Muscle of leg (tissue), 16 donors: ENCODE measurements at places on chromosomes 4 and X. TPM values are rescaled to one million over a fixed set of nuclear protein-coding genes. Genes with fewer than 3 reads are reported as not detected.

GRCh38 chr4:123819362-123820035, 422.9 kb downstream of the SPRY1 start:
- no peaks in the 10 kb centered on the region for H3K36me3 ChIP-seq
- H3K27ac ChIP-seq = no peak overlapping the region
- DNase-seq = no peak
- no peak overlapping the region for H3K4me3 ChIP-seq

DNA sequence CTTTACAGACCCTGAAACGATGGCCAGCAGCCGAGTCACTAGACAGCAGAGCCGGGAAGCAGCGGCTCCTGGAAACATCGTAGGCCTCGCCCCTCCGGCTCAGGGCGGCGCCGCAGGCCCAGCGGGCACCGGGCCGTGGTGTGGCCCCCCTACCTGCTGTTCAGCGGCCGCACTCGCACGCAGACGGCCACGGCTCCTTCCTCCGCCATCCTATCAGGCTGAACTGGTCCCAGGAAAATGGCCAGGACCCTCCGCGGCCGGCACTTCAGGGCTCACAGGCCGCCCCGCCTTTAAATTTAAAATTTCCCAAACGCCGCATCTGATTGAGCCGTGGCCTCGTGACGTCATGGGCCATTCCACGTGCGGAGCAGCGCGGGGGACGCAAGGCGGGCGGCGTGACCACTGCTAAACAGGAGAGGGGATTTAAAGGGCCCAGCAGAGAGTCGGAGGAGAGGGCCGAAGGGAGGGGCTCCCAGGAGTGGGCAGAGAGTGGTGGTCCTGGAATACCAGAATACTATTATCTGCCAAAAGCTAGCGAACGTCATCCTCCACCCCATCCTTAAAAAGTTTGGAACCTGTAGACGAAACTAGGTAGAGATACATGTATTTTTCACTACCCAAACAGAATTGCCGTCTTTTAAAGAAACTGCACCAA, at the start of gene CENPE:
CENPE (minus strand) TSS at position 233 of the 655 bp plus-strand sequence; CDS start at position 209, 24 bp downstream.
- H3K27ac ChIP-seq = peak within 1 kb of the TSS; percentile 85
- H3K4me1 ChIP-seq = peaks cover 3% of the 10 kb centered on the region
- peak within 1 kb of the TSS; percentile 68 for H3K4me3 ChIP-seq
- no peaks in the 10 kb centered on the region for H3K27me3 ChIP-seq

GRCh38 chr4:101527188-101527587, 179.9 kb upstream of the PPP3CA start:
- no peaks in the 10 kb centered on the region for H3K36me3 ChIP-seq
- DNase-seq = no peak
- no peak overlapping the region for H3K4me3 ChIP-seq
- no peaks in the 10 kb centered on the region for H3K4me1 ChIP-seq
- H3K27me3 ChIP-seq = no peaks in the 10 kb centered on the region
- no peak overlapping the region for H3K27ac ChIP-seq

DNA sequence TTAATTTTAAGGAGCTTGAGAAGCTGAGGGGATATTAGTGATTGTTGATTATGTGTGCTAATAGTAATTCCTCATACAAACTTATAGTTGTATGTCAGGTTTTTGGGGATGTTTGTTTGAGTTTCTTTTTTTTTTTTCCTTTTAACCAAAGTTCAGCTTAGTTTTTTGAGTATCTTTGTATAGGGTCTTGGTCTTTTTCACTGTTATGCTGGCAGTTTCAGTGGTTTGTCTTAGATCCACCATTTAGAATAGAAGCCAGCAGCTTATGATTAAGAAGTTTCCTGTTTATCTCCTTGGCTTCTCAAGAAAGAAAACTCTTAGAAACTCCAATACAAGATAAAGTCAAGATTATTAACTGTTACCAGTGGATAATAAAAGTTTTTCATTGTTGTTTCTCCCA, 16.1 kb downstream of the CPEB2 start:
- no peaks in the 10 kb centered on the region for H3K4me1 ChIP-seq
- H3K27me3 ChIP-seq = no peaks in the 10 kb centered on the region
- DNase-seq = no peak
- H3K27ac ChIP-seq = no peak overlapping the region

- no peaks in the 10 kb centered on the region for H3K36me3 ChIP-seq
- H3K4me3 ChIP-seq = no peak overlapping the region
- H3K27ac ChIP-seq = no peak overlapping the region
- H3K4me1 ChIP-seq = no peaks in the 10 kb centered on the region
- no peak for DNase-seq
Observed at GRCh38 chr4:62543002-62543401, 1342.9 kb downstream of the ADGRL3 start.

GRCh38 chr4:88533937-88534750, 10.6 kb upstream of the PYURF start:
- no peak for DNase-seq
- no peaks in the 10 kb centered on the region for H3K4me1 ChIP-seq
- H3K27ac ChIP-seq = no peak overlapping the region
- no peaks in the 10 kb centered on the region for H3K27me3 ChIP-seq
- no peaks in the 10 kb centered on the region for H3K36me3 ChIP-seq

DNA sequence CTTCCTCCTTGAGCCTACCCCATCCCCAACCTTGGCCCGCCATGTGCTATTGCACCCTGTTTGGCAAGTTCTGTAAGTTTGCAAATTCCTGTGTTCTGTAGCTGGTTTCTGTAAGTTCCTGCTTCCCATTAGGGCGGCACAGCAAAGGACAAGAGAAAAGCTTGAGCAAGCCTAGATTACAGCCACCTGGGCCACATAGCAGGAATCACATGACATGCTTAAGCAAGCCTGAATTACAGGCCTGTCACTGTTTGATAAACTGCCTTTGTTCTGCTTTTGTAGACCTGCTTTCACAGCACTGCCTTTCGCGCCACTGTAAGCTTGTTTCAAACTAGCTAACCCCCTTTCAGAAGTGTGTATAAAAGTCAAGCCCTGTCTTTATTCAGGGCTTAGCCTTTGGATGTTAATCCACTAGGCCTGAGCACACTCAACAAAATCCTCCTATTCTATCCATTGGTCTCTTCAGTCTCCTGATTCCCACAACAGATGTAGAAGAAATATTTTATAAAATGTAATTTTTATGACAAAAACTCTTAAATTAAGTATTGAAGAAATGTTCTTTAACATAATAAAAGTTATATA, 906.8 kb upstream of the NDST4 start:
- no peaks in the 10 kb centered on the region for H3K36me3 ChIP-seq
- H3K27me3 ChIP-seq = no peaks in the 10 kb centered on the region
- no peak for DNase-seq
- H3K27ac ChIP-seq = no peak overlapping the region
- H3K4me1 ChIP-seq = no peaks in the 10 kb centered on the region

Gene DRP2
- total RNA-seq = 1.6 TPM

Gene POLN
- 3.4 TPM for total RNA-seq

Gene ABHD18
- 13.0 TPM for total RNA-seq
